CD4-positive, alpha-beta T cell treated with Interleukin-12 subunit alpha and Interleukin-12 subunit beta, for 1 hour (primary cell): ENCODE measurements at places on chromosomes 13 and 19.

DNA sequence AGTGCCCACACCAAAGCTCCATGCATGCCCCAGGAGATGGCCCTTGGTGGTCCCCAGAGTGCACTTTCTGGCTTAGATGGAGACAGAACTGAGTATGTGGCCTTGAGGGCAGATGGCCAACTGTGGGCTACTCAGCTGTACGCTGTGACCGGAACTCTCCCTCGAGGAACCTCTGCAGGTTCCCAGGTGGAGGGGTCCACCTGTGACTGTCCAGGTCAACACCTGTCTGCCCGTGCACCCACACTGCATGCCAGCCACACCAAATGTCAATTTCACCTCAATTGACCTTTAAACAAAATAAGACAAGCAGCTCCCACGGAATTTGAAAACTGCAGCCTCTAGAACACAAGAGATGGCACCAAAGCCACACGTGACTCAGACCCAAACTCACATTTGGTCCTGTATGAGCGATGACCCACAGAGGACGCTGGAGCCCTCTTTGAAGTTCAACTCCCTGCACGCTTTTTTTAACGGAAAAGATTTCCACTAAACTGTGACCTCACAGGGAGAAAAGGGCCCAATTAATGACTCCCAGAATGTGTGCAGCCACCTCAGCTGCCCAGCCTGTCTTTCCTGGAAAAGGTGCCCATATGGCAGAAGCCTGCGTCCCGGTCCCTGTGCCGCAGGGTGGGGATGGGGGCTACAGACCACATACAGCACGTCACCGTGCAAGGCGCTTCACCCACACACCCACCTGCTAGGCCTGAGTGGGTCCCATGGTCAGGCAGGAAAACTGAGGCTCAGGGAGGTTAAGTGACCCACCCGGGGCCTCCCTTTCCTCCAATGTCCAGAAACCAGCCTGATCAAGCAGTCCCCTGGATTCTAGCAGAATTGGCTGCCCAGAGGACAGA lies 47.7 kb downstream of the KLF2 start:
- no peak for DNase-seq

DNA sequence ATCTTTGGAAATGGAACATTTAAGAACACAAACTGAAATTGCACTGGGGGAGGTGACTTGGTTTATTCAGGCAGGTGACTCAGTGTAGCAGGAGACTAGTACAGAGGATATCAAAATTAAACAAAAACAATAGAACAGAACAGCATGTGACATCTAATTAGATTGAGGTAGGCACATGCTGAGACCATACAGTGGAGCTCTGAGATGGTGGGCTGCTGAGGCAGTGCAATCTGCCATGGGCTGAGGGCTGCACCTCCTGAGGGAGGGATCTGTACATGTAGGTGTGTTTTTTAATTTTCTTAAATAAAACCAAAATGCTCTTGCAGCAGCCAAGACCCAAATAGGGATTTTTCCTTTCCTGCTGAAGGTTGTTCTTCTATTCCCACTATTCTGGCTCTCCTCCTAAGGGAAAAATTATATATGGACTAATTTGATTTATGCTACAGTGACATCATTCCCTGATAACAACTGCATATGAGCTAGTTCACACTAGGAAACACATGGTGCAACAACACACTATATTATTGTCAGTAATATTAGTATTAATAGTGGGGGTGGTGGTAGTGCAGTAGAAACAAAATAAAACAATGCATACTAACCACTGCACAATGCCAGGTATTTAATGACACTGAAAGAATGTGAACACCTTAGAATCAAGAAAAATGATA lies 48.0 kb downstream of the LNX2 start:
- no peak for DNase-seq

- DNase-seq, result no peak
Measured at GRCh38 chr13:31138515-31138914, 23.2 kb downstream of the HSPH1 start.

DNA sequence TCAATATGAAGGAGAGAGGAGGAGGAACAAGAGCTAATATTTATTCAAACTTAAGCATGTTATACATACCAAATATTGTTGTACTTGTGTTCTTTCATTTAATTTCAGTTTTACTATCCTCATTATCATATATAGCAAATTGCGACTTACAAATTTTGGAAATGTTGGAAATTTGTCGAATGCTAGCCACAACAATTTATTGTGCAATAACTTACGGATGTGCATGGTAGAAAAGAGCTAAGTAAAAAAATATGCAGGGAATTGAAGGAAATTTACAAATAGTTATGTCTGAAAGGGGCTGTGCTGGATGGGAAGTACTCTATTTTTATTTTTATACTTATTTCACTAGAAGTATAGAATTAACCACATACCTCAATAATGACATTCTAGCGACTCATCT lies 376.3 kb downstream of the PCDH20 start:
- DNase-seq, result no peak

- no peak for DNase-seq
Measured at GRCh38 chr19:12187625-12188024, 24.7 kb downstream of the ZNF136 start.

DNA sequence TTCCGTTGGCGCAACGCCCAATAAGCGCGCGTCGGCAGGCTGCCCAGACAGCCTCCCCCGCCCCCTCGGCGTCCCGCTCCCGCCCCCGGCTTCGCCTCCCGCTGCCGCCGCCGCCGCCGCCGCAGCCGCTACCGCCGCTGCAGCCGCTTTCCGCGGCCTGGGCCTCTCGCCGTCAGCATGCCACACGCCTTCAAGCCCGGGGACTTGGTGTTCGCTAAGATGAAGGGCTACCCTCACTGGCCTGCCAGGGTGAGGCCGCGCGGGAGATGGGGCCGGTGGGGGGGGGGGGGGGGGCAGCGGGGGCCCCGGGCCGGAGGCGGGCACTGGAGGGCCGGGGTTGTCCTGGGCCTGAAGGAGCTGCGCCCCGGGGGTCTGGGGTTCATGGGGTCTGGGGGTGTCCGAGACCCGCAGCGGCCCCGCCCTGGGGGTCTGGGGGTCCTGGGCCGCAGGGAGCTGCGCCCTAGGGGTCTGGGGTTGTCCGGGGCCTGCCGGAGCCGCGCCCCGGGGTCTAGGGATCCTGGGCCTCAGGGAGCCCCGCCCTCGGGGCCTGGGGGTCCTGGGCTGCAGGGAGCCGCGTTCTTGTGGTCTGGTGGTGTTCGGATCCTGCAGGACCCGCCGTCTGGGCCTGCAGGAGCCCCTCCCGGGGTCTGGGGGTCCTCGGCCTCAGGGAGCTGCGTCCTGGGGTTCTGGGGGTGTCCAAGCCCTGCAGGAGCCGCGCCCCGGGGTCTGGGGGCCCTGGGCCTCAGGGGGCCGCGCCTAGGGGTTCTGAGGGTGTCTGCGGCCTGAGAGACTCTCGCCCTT lies at the start of gene HDGFL2:
HDGFL2 (plus strand) TSS at position 124 of the 801 bp plus-strand sequence; CDS start at position 178, 54 bp downstream.
- no peak for DNase-seq

GRCh38 chr19:10968527-10969135 lies 7.8 kb downstream of the SMARCA4 start:
- no peak for DNase-seq

DNA sequence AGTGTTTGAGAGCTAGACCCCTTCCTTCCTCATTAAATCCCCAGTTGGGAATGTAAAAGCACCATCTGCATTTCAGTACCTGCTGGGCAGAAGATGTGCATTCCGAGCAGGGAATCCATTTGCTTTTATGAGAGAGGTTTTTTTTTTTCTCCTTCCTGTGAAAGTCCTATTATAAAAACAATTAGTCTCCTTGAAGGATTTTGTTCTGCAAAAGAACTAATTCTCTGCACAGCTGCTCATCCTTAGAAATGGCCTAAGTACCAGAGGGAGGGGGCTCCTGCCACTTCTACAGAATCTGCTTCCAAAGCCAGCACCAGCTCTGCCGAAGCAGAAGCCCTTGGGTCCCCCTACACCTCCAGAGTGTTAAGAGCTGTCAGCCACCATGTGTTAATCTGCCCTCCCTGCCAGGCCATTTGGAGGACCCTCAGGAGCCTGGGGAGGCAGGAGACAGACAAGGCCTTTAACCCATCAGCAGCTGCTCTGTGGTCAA lies 36.4 kb upstream of the SERPINE3 start:
- no peak for DNase-seq

DNA sequence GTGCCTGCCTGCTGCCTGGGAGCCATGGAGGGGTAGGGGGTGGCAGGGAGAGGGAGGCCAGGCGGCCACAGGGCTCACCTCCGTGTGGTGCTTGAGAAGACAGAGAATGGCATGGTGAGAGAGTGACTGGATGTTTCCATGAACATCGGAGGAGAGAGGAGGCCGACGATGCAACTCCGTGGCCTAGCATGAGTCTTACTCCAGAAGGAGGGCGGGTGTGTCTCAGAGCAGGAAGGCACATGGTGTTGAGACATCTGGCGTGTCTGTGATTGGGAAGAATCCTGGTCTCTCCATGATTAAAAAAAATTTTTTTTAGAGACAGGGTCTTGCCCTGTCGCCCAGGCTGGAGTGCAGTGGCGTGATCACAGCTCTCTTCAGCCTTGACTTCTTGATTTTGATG lies 5.1 kb downstream of the IRGC start:
- DNase-seq, result no peak

DNA sequence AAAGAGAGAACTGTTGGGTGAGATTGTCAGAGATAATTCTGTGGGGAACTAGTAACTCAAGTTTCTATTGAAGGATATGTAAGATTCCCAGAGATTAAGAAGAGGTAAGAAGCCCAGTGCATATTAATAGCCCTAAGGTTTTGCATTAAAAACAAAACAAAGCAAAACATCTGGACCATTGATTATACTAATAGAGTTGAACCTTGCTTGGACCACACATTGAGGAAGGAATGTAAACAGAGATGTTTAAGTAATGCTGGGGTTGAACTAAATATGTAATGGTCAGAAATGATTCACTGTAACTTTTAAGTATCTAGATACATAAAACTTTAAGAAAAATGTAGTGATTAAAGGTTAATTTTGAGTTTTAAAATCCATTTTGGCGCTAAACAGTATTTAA lies 1770.0 kb downstream of the PCDH9 start:
- DNase-seq, result no peak

GRCh38 chr19:18475762-18476331 lies 37.9 kb upstream of the ISYNA1 start:
- no peak for DNase-seq

- DNase-seq, result no peak
Measured at GRCh38 chr13:109840201-109840892, 54.0 kb upstream of the IRS2 start.

GRCh38 chr13:102195566-102196462 lies 206.0 kb downstream of the FGF14 start:
- DNase-seq, result no peak

DNA sequence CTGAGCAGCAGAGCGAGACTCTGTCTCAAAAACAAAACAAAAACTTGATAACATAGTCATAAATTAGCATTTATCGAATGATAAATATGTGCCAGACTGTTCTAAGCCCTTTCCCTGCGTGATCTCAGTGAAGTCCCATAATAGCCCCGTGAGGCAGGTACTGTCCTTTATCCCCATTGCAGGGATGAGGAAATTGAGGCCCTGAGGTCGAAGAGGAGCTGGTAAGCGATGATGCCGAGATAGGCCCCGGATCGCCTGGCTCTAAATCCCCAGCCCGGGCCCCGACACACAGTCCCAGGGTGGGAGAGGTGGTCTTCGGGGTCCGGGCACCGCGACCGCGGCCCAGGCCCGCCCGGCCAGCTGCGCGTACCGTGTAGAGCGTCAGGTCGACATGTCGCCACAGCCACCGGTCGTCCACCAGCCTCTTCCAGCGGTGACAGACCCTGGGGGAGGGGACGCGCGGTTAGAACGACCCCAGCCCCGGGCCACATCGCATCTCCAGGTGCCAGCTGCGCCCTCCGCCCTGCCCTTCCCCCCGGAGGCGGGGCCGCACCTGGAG lies 625 bp downstream of the FBXL12 start:
- DNase-seq, result no peak

- DNase-seq, result no peak
Measured at GRCh38 chr13:60441761-60442160, 44.7 kb downstream of the TDRD3 start.

- DNase-seq, result peak; percentile 52
Measured at GRCh38 chr19:51514866-51515481, 13.4 kb upstream of the SIGLEC12 start.

DNA sequence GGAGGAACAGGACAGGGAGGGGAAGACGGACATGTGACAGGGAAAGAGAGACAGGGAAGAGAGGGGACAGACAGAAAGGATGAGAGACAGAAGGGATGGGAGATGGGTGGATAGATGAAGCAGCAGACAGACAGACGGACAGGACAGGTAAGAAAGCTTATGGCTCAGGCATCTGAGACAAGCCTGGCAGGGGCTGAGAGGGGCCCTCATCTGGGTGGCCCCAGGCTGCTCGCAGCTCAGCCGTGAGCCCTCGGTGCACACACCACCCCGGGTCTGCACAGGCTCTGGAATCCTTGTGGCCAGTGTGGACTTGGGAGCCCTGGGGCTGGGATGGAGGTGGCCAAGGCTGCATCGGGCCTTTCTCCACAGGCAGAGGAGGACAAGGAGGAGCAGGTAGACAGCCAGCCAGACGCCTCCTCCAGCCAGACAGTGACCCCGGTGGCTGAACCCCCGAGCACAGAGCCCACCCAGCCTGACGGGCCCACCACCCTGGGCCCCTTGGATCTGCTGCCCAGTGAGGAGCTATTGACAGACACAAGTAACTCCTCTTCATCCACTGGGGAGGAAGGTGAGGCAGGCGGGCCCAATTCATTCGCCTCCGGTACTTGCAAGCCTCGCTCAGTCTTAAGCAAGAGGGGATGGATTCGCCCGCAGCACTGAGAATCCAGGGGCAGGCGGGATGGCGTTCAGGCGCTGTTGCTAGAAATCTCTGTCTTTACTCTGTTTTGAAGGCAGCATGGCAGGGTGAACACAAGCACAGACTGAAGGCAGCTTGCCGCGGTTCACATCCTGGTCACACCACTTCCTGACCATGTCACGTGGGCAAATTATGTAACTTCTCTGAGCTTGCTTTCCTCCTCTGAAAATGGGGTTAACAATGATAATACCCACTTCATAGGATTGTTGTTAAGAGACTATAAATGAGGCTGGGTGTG lies 14.0 kb downstream of the GRAMD1A start:
- DNase-seq, result peak; percentile 83

GRCh38 chr13:23728807-23729206 lies 158.6 kb downstream of the TNFRSF19 start:
- DNase-seq, result no peak

GRCh38 chr13:60590800-60591747 lies 194.1 kb downstream of the TDRD3 start:
- DNase-seq, result no peak

- DNase-seq, result no peak
Measured at GRCh38 chr19:54670576-54671357, 8.0 kb downstream of the LILRB4 start.

GRCh38 chr13:92830821-92831220 lies 395.8 kb upstream of the GPC6 start:
- DNase-seq, result no peak

DNA sequence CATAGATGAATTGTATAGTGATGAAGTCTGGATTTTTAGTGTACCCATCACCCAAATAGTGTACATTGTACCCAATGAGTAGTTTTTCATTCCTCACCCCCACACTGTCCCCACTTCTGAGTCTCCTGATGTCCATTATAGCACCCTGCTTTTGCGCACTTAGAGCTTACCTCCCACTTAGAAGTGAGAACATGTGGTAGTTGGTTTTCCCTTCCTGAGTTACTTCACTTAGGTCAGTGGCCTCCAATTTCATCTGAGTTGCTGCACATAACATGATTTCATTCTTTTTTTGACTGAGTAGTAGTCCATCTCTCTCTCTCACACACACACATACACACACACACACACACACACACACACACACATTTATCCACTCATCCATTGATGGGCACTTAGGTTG lies 43.2 kb upstream of the ALOX5AP start:
- no peak for DNase-seq

- DNase-seq, result peak; percentile 1
Measured at GRCh38 chr13:77184455-77184854, 142.4 kb downstream of the MYCBP2 start.

- DNase-seq, result no peak
Measured at GRCh38 chr13:111470933-111471332, 150.5 kb downstream of the TEX29 start.

GRCh38 chr19:17049711-17050280 lies 23.2 kb upstream of the CPAMD8 start:
- no peak for DNase-seq
